ENCODE measurements at places on chromosomes 2 and 18.

DNA sequence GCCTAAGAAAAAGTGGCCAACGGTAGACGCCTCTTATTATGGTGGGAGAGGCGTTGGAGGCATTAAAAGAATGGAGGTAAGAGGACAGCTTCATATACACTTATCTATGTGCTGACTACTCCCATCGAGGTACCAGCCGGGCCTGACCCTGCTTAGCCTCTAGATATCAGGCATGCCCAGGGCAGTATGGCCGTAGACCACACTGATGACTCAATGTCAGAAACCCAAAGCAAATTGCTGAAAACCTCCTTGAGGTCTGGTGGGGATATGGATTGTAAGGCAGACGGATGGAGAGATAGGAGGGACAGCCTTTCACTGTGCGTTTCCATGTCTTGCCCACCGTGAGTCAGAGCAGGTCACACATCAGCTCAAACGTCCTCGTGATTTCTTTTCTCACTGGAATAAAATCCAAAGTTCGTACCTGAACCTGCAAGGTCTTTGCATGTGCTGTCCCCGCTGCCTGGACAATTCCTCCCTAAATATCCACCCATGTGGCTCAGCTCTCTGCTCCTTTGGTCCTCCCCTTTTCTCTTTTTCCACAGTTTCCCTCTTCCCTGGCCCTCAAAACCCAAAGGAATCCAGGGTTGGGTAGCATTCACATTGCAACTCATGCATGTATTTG lies 168.9 kb downstream of the ANTXR1 start:
- DNase-seq, result no peak

DNA sequence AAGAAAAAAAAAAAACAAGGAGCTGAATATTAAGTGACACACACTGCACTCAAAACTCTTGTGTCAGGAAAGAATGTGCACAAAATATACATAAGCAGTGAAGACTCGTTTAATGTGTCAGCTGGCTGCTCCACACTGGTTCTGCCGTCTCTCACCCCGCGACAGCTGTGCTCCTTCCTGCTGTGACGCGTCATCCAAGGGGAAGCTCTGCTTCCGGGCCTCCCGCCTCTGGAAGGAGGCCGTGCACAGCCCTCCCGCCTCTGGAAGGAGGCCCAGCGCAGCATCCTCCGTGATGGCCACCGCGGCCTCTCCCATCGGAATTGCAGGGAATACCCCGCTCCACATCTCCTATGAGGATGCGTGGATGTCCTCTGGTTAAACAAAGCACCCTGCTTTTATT lies 151.0 kb downstream of the HDAC4 start:
- no peak for DNase-seq

GRCh38 chr2:74548285-74548899 lies 5.3 kb downstream of the LOXL3 start:
- DNase-seq, result no peak

DNA sequence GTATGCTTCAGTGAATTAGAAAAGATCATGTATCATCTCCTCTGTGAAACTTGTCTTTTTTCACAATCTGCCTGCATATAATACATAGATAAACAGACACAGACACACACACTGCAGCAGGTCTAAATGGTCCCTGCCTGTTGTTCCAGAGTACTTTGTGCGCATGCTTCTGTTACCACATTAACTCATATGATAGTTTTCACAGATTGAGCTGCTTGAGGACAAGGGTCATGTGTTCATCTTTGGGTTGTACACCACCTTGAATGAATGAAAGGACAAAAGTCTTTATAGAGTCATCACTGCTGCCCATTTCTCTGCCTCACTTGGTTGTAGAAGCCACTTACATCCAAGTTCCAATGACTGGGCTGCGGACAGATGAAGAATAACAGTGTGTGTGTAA lies 72.7 kb upstream of the GLS start:
- no peak for DNase-seq

DNA sequence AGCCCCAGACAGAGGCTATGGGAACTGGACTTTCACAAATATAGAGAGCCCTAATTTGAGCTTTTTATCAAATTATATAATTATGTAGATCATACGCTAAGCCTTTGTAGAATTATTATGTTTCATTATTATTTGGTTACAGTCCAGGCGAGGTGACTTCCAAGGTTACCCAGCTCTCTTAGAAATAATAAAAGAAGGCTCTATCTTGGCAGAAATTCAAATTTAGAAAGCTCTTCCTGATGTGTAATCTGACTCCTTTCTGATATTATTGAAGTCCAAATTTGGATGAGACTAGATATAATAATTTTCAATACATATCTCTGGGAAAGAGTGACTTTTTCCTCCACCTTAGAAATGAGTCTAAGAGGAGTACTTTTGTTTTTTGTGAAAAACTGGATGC lies 4.8 kb upstream of the SLC38A11 start:
- DNase-seq, result no peak

Data from RWPE2 (cell line).